Stimulated activated CD4-positive, alpha-beta T cell treated with anti-CD3 and anti-CD28 coated beads, Interleukin-12 subunit alpha, Interleukin-12 subunit beta, amount 100 ng/mL, for 48 hours (primary cell): ENCODE measurements at places on chromosomes 1 and 21.

DNA sequence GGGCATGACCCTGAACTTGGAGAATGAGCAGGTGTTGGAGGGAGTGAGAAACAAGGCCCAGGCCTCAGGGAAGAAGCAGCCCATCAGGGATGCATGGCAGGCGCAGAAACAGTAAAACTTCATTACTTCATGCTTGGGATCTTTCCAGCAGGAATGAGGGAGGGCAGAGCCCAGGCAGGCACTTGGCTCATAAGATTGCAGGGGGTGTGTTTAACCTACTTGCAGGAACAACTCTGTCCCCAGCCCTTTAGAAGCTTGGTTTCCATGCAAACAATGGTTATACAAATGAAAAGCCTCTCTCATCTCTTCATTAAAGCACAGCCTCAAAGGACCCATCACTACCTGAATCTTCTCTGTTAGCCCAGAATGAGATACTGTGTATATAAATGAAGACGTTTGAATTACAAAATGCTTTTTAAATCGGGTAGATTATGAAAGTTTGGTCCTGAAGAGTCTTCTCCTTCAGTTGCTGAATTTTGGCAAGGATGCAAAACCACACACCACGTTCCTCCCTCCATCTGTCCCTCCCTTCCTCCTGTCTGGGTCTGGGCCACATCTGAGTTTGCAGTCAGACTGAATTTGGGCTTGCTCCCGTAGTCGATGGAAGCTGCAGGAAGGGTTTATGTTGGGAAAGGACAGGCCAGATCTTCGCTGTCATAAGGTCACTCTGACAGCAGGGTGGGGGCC lies 154.4 kb upstream of the KLHDC7A start:
- no peak for DNase-seq

- DNase-seq, result no peak
Observed at GRCh38 chr1:235450886-235451483, 53.3 kb downstream of the B3GALNT2 start.

- DNase-seq, result no peak
Observed at GRCh38 chr1:2783069-2783434, 18.4 kb downstream of the TTC34 start.

- DNase-seq, result no peak
Observed at GRCh38 chr1:215895276-215895675, 328.2 kb downstream of the KCTD3 start.

- DNase-seq, result no peak
Observed at GRCh38 chr21:35113064-35113463, 64.0 kb upstream of the RUNX1 start.

- DNase-seq, result no peak
Observed at GRCh38 chr1:226881515-226882185, 11.2 kb downstream of the PSEN2 start.

GRCh38 chr1:115748401-115749150 lies 19.9 kb downstream of the CASQ2 start:
- DNase-seq, result no peak

DNA sequence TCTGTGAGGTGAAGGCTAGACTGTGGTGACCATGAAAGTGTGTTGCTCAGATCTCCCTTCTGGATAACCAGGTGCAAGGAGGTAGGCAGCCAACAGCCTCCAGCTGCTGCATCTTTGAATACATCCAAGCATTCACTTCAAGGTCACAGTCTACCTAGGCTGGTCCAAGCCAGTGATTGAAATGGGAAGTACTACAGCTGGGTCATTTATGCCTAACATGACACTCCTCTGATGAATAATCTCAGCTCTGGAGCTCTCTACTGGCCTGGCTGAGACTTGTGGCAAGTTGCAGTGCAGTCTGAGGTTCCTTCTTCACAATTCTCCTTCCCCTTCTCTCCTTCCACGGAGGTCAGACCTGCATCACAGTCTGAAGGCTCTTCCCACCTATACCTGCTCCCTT lies 35.0 kb upstream of the ARHGAP29 start:
- no peak for DNase-seq

GRCh38 chr1:248710305-248710900 lies 7.8 kb upstream of the OR14I1 start:
- no peak for DNase-seq

- no peak for DNase-seq
Observed at GRCh38 chr1:88655685-88656299, 28.3 kb upstream of the PKN2 start.

DNA sequence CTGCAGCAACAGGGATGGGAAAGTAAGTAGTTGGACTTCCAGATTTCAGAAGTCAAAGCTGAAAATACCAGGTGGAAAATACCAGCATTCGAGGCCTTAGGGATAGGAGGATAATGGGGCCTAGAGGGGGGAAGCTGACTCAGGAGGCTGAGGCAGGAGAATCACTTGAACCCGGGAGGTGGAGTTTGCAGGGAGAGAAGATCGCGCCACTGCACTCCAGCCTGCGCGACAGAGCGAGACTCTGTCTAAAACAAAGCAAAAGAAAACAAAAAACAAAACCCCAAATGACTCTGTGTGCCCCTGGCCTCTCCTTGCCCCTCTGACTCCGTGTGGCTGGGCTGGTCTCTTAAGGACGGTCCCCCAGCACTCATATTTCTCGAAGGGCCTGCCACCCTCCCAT lies 3.4 kb downstream of the SH2D2A start:
- no peak for DNase-seq

DNA sequence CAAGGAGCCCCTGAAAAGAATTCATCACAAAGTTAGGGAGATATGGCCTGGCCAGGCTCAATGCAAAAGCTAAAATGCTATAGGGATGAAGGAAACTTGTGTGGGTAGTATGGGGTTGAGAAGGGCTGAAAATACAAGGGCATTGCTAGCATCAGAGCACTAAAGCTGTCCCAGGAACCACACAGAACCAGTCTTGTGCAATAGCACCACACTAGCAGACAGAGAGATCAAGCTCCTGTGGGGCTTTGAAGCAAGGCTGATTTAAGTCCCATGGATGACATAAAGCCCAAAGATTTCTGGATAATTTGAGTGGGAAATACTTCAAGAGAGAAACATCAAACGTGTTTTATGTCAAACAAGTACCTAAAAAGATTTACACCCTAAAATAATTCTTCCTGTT lies 97.1 kb downstream of the VAV3 start:
- no peak for DNase-seq

GRCh38 chr1:244791061-244791460 lies 44.4 kb upstream of the COX20 start:
- DNase-seq, result no peak

GRCh38 chr1:184035719-184036516 lies 1.6 kb downstream of the COLGALT2 start:
- DNase-seq, result no peak

DNA sequence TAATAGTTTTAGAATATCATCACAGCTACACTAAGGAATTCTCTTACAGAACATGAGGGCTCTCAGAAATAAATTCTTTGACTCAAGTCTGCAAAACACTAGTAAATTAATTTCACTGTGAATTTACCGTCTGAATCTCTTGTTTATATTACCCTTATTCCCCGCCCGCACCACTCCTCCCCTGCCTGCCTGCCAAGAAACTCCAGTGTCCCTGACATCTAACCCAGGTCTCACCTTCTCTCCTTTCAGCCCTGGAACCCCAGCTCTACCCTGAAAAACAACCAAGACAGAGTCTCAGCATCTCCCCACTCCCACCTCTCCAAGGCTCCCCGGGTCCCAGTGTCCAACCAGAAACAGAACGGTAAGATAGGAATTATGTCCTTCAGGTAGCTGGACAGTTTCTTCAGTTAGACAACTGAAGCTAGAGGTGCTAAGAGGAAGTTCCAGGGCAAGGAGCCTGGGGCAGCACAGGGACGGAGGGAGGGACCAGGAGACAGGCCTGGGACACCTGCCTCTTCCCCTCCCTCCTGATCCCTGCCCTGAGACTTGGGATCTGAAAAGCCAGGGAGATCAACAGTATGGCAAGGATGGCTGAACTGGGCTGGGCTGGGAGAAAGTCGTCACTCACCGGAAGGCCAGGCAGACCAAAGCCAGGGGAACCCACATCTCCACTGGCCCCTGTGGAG lies 15.4 kb downstream of the COL16A1 start:
- no peak for DNase-seq

- no peak for DNase-seq
Observed at GRCh38 chr1:196997423-196997822, 20.1 kb downstream of the CFHR5 start.

DNA sequence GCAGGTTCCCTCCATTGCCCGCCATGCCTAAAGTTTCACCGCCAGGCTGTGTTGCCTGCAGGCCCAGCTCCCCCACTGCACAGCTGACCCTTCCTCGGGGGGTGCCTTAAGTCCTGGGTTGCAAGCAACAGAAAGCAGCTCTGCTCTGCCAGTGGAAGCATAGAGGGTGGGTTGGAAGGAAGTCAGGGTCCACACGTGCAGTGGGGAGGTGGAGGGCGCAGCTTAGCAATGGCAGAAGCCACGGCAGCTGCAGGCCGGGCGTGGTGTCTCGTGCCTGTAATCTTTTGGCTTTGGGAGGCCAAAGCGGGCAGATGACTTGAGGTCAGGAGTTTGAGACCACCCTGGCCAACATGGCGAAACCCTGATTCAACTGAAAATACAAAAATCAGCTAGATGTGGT lies 106.3 kb upstream of the TMEM51 start:
- DNase-seq, result no peak

DNA sequence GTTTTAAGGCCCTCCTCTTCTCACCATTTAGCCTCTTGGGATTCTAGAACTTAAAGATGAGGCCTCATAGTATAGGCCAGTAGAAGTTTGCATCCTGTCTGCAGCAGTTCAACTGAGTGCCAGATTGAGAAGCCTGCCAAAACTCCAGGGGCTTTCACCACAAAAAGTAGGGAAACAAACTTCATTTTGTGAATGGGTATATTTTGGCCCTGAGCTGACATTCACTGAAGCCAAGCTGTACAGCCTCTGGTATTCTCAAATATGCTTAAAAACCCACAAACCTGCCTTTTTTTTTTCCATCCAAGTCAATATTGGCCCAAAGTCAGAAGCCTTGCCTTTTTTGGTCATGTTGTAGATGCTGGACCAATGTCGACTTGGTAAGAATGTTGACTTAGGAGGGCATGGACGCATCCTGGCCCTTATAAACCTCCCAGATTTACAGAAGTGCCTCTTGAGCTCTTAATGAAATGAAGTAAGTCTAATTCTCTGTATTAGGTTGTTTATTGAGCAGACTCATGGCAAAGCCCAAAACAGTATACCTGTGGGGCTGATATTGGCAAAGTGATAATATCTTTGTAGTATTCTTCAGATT lies 337.5 kb downstream of the CHRM3 start:
- DNase-seq, result no peak

- DNase-seq, result no peak
Observed at GRCh38 chr21:41799763-41800162, 32.9 kb upstream of the RIPK4 start.

DNA sequence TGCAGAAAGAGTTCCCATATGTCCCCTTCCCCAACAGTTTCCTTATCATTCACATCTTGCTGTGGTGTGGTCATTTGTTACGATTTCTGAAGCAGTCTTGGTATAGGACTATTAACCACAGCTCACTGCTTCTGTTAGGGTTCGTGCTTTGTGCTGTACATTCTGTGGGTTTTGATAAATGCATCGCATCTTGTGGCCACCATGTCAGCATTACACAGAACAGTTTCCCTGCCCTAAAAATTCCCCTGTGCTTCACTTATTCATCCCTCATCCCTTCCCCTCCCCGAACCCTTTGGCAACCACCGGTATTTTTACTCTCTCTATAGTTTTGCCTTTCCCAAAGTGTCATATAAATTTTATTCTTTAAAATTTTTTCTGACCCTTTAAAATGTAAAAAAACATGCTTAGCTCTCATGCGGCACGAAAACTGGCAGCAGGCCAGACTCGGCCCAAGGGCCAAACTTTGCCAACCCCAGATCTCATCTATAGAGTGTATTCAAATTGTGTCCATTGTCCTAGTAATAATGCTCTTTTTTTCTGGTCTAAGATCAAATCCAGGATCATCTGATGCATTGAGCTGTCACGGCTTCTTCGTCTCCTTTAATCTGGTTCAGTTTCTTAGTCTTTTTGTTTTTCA lies 78.2 kb downstream of the SIM2 start:
- no peak for DNase-seq

- no peak for DNase-seq
Observed at GRCh38 chr1:200880212-200880611, 7.4 kb downstream of the GPR25 start.

DNA sequence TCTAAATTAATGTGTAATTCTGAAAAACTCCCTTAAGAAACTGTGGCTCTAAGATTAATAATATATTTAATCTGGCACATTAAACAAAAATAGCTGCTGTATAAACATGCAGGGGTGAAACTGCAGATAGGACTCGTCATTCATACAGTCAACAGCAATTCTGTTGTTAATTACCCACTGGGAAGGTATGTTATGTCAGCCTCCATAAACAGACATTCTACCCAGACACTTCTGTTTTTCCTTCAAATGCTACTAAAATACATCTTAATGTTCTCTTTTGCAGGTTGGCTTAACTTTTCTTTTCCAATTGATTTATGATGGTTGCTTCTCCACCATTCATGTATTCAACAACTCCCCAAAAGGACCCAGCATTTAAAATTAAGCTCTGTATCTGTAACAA lies 165.6 kb downstream of the SIPA1L2 start:
- no peak for DNase-seq

- no peak for DNase-seq
Observed at GRCh38 chr1:205971082-205971481, 27.8 kb upstream of the SLC26A9 start.

DNA sequence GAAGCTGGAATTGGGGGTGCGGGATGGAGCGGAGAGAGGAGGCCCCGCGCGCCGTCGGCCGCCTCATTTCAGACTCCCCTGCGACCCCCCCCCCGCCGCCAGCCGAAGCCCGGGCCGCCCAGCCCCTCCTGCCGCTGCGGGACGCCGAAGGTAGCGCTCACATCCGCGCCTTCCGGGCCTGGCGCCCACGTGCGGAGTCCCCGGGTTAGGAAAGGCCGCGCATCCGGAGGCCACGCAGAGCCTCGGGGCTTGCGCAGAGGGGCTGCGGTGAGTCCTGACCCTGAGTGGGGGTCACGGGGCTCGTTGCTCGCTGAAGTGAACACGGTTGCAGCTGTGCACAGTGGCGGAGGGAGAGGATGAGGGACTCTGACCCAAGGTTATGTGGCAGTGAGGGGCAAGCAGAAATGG lies 552 bp upstream of the ZNF496 start:
- peak; percentile 22 for DNase-seq

GRCh38 chr1:201216395-201217085 lies 25.9 kb downstream of the IGFN1 start:
- DNase-seq, result no peak

- no peak for DNase-seq
Observed at GRCh38 chr1:87236585-87236984, 92.1 kb upstream of the LMO4 start.

- DNase-seq, result peak; percentile 54
Observed at GRCh38 chr1:119711804-119712341, at the start of gene PHGDH. Gene PHGDH (plus strand): TSS chr1:119711934. CDS start chr1:119712023, 89 bp downstream.

GRCh38 chr1:211951856-211952255 lies 83.5 kb downstream of the INTS7 start:
- no peak for DNase-seq

GRCh38 chr1:35222322-35223083 lies 29.6 kb upstream of the SFPQ start:
- no peak for DNase-seq
